ENCODE measurements at places on chromosomes 16 and 17. TPM values are rescaled to one million over a fixed set of nuclear protein-coding genes. Genes with fewer than 3 reads are reported as not detected.

PRAC2 gene
- not detected for total RNA-seq

GRCh38 chr17:41594363-41594915 lies 7.7 kb upstream of the KRT14 start:
- DNase-seq: no peak

DNA sequence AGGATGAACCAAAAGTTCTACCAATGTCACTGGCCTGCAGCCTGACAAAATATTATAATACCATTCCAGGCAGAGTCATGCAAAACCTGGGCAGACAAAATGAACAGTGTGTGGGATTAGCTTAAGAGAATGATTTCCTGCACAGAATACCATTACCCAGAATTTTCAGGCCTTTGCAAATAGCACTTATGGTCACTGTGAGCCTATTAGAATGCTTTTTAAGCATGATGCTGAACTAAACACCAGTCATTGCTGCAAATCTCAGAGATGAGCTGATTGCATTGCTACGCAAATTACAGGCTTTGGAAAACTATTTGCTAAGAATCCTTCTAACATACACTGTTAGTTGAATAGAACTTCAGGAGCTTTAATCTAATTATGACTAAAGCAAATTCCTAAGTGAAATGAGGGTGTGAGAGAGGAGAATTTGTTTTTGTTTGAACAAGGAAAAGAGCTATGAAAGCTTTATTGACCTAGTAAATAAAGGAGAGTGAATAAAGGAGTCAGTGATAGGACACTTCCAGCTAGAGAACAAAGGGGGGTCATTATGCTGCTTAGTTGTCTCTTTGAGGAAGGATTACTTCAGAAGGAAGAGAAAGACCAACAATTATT lies 398.8 kb downstream of the HS3ST3B1 start:
- peak; percentile 69 for DNase-seq

GAST gene
- total RNA-seq: not detected

- no peak for DNase-seq
These were observed 82.6 kb upstream of the CNTNAP4 start for GRCh38 chr16:76194616-76195015.

- DNase-seq: peak; percentile 73
These were observed 5.4 kb downstream of the MYO1C start for GRCh38 chr17:1486802-1487695.
